Right cardiac atrium (tissue), 5 donors: ENCODE measurements at places on chromosomes 1 and 21. TPM values are rescaled to one million over a fixed set of nuclear protein-coding genes. Genes with fewer than 3 reads are reported as not detected.

- no peak for DNase-seq
Measured at GRCh38 chr1:92989936-92990583, 28.8 kb upstream of the DIPK1A start.

The AKT3 gene
- polyA plus RNA-seq, result 8.4 TPM

The CSF3R gene
- polyA plus RNA-seq, result 4.0 TPM

The BTG2 gene
- polyA plus RNA-seq, result 333 TPM

DNA sequence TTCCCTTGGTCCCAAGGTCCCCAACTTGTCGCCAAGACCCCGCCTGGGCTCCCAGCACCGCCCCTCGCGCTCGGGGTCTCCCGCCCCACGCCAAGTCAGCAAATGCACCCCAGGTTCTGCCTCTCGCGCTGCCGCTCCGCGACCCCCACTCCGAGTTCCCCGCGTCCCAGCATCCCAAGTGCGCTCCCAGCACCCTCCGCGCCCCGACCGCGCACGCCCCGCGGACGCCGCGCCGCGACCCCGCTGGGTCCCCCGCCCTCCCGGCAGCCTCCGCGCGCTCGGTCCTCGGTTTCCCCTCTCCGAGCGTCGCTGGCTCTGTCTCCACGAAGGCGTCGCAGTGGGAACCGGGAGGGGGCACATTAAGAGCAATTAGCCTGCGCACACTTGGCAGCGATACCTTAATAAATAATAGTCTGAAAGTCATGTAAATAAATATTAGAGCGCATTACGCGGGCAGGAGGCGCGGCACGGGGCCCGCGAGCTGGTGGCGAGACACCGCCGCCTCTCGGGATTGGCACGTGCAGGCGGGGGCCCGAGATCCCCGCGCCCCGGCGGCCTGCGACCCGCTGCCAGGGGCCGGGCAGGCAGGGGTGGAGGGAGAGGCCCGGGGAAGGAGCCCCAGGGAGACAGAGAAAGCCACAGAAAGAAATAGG is 75.9 kb downstream of the VWA5B1 start:
- DNase-seq, result no peak

The GIPC2 gene
- polyA plus RNA-seq, result 1.5 TPM

DNA sequence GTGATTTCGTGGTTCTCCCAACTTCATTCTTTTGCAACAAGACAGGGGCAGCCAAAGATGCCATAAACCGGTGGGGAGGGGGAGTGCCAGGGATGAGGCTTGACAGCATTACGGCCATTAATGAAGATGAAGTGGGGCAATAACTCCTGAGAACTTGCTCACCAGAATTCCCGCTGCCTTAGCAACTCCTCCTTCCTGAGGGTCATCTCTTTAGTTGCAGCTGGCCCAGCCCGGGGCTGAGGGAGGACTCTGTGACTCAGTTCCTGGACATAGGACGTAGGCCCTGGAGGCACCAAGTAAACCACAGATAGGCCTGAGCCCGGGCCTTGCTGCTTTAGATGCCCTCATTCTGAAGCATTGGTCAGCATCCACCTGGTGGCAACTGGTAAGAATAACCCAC is 330.2 kb downstream of the RRAGC start:
- no peak for DNase-seq

GRCh38 chr1:247056071-247056470 is 22.5 kb downstream of the ZNF670 start:
- DNase-seq, result no peak

The SH3BGR gene
- 119 TPM for polyA plus RNA-seq

The MDM4 gene
- 10.5 TPM for polyA plus RNA-seq

DNA sequence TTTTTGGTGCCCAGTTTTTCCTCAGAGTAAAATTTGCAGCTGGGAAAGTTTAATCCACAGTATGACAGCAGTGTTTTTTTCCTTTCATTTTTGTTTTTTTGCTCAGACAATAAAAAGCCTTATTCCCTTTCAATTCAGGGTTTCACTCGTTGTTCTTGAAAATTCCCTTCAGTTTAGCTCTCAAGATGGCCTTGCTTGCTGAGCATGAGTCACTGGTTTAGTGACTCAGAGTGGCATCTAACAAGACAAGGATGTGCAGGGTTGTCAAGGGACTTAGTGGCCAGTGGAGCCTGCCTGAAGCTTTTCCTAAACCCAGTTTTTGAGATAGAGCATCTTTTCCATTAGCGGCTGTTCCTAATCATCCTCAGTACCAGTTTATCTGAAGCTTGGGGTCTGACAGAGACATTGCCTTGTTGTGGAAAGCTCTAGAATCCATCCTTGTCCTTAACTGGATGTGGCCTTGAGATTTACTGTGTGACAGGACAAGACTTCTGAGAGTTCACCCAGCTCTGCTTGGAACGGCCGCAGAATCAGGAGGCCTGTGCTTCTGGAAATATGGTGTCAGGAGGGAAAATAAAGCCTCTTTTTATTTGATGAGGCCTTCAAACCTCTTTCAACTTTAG is 48.4 kb upstream of the DNAJC6 start:
- no peak for DNase-seq

- DNase-seq, result no peak
Measured at GRCh38 chr1:201452866-201453265, 16.1 kb downstream of the PHLDA3 start.

DNA sequence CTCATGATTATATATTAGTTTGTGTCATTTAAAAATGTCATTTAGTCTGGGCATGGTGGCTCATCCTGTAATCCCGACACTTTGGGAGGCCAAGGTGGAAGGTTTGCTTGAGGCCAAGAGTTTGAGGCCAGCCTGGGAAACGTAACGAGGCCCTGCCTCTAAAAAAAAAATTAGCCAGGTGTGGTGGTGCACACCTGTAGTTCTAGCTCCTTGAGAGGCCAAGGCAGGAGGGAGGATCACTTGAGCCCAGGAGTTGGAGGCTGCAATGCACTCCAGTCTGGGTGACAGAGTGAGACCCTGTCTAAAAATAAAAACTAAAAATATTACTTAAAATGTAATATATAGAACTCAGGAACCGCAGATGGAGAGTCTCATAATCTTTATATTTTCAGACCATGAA is 34.6 kb downstream of the RUNX3 start:
- no peak for DNase-seq

The OTUD7B gene
- polyA plus RNA-seq, result 9.6 TPM

- no peak for DNase-seq
Measured at GRCh38 chr21:42189860-42190485, 29.0 kb upstream of the ABCG1 start.

GRCh38 chr1:156704930-156705320 is 458 bp downstream of the CRABP2 start:
- DNase-seq, result peak; percentile 75

GRCh38 chr21:35921471-35921870 is 138.9 kb downstream of the SETD4 start:
- DNase-seq, result no peak

DNA sequence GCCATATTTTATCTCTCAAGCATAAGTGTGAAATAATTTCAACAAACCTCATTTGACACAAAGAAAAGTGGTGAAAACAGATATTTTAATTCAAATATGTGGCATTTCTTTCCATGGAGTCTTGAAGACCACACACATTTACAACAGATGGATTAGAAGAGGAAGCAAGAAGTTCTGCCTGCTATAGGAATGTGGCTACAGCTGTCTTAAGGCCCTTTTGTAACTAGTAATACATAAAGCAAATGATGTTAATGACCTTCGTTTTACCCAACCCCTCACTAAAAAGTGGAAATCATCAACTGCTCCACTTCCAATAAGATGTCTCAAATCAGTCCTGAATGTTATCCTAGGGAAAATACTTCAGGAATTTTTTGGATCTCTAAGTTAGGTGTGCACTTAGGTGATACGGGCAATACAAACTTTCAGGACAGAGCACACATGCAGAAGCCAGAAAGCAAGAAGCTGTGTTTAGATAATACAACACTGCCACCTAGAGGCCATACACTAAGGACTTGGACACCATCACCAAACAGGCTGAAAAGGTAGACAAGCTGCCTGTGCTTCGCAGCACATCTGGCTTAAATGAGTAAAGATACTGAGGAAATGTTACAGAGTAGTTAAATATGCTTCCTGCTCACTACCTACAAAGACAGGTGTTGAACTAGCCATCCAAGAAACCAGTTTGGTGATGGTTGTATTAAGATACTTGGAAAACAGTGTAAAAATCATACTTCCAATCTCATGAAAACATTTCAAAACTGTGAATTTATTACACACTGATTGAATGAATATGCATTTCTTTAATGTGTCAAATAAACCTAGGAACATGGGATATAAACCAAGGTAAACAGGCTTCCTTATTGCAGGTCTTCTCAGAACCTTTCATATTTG is 24.4 kb downstream of the RRAGC start:
- DNase-seq, result no peak

The EDARADD gene
- 0.11 TPM for polyA plus RNA-seq

DNA sequence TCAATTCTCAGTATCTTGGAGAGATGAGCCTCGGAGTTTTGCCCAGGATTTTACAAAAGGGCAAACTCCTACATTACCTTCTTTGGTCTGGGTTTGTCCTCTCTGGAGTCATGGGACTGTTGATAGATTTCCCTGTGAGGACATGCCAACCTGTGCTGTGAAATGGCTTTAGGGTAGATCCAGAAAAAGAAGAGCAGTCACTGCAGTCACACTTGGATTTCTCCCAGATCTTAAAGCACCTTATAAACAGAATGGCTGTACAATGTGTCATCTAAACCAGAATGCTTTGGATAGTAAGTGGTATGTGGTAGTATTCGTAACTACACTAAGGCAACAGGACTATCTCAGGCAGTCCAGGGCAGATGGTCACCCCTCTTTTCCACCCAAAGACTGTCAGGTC is 1.9 kb upstream of the CSRP1 start:
- DNase-seq, result no peak

- DNase-seq, result no peak
Measured at GRCh38 chr21:36639769-36640168, 59.1 kb upstream of the SIM2 start.

DNA sequence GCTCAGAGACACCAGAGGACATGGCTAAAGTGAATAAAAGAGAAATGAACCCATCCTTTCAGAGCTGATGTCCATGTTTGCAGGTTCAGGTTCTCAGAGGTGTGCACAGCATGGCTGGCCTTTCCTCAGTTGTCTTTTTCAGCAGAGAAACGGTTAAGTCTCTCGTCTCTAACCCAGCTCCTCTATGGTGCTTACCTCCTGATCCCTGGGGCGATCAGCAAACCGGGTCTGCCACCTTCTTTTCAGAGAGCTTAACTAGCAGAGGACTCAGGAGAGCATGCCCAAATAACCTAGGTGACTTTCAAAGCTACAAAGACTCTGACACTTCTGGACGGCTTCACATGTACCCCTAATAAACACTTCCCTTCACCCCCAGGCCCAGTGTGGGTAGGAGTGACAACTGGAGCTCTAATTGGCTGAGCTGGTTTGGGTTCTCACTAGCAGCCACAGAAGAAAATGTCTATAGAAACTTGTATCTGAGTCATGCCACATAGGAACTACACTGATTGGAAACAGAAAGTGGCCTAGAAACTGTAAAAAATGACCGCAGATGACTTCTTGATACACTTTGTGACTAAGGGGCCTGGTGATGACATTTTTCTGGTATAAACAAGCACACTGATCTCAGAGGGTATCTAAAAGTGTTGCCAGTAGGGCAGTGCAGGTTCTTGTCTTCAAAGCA is at the start of gene AIM2:
TSS of gene AIM2 (minus strand) at position 329 of the 682 bp plus-strand sequence. CDS start 3,267 bp downstream, outside the sequence.
- no peak for DNase-seq

DNA sequence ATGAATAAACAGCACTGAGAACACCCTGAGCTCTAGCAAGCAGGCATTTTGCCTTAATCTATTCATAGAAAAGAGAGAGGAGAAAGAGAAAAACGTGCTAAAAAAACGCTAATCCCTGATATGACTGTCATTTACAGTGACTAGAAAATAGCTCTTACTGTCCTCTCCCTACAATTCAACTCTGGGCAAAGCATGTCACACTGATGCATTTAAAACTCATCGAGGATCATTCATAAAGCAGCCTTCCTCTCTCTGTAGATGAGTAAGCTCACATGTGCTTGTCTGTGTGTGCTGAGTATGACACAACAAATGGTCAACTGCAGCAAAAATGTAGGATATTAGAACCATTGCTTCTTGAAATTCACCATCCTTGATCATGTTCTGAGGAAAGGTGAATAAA is 109.0 kb downstream of the SGIP1 start:
- DNase-seq, result no peak

GRCh38 chr1:29243871-29244200 is 7.5 kb downstream of the PTPRU start:
- no peak for DNase-seq

- DNase-seq, result no peak
Measured at GRCh38 chr1:21631944-21632887, 36.9 kb downstream of the RAP1GAP start.

The MROH7 gene
- polyA plus RNA-seq, result 4.9 TPM

The SDHB gene
- polyA plus RNA-seq, result 311 TPM

- DNase-seq, result no peak
Measured at GRCh38 chr21:33268737-33269441, 2.7 kb downstream of the IL10RB start.

The USP16 gene
- 21.7 TPM for polyA plus RNA-seq

The ALX3 gene
- polyA plus RNA-seq, result 0.07 TPM

- no peak for DNase-seq
Measured at GRCh38 chr21:35063428-35064172, 14.5 kb upstream of the RUNX1 start.

The CLDN14 gene
- polyA plus RNA-seq, result not detected

GRCh38 chr1:19617376-19617775 is 26.7 kb upstream of the NBL1 start:
- no peak for DNase-seq

The PSMA5 gene
- 49.8 TPM for polyA plus RNA-seq

The RNU1-3 gene
- not detected for polyA plus RNA-seq

- no peak for DNase-seq
Measured at GRCh38 chr1:243493156-243494129, 237.6 kb downstream of the SDCCAG8 start.

The LPAR3 gene
- 23.9 TPM for polyA plus RNA-seq

DNA sequence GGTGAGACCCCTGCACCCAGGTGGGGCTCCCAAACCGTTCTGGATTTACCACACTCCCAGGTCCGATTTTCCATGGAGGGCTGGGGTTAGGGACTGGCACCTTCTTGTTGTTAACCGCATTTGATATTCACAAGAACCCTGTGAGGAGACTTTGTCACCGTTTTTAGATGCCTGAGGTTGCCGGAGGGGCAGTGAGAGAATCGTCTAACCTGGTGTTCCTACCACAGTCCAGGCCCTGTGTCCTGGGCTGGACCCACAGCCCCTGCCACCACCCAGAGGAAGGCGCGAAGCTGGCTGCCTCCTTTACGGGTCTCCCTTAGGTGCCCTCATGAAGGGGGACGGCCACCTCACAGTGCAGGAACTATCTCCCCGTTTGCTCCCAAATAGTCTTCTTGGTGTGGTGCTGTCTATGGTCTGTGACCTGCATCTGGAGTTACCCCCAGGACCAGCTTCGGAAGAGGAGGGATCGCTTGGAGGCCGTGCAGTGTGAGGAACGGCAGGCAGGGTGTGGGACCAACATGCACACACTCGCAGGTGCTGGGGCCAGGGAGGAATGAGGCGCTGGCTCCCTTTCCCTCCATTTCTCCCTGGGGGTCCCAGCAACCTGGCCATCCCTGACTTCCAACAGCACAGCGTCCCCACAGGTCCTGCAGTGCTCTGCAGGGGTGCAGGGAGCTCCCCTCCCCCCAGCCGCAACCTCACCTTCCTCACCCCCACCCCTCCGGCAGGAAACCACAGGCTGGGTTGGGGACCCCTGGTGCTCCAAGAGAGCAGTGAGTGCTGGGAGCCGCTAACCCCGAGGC is 7.0 kb downstream of the SIM2 start:
- no peak for DNase-seq

The DNM3 gene
- polyA plus RNA-seq, result 1.5 TPM
